ENCODE measurements at places on chromosomes 12 and 14.

GRCh38 chr14:60931218-60931617, 49.7 kb downstream of the TRMT5 start:
- no peak for DNase-seq

- DNase-seq = no peak
Measured at GRCh38 chr12:72493407-72493806, 221.2 kb downstream of the TRHDE start.

DNA sequence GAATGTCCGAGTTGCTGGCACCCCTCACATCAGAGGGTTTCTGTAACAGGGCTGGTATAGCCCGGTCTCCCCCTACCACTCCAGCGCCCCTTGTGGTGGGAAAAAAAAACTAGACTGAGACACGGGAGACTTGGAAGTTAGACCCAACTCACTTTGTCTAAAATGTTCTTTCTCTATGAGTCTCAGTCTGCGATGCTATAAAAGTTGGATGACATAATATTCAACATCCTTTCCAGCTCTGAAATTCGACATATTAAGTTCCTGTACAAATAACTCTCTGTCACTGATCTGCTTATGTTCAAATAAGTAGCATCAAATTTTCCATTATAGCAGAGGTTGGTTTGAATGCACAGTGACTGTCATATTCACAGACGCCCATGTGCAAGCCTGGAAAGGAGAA, 25.7 kb upstream of the TC2N start:
- DNase-seq = no peak

GRCh38 chr12:79560225-79560889, 130.4 kb downstream of the PAWR start:
- no peak for DNase-seq

- no peak for DNase-seq
Measured at GRCh38 chr12:700016-700415, 36.8 kb upstream of the NINJ2 start.

DNA sequence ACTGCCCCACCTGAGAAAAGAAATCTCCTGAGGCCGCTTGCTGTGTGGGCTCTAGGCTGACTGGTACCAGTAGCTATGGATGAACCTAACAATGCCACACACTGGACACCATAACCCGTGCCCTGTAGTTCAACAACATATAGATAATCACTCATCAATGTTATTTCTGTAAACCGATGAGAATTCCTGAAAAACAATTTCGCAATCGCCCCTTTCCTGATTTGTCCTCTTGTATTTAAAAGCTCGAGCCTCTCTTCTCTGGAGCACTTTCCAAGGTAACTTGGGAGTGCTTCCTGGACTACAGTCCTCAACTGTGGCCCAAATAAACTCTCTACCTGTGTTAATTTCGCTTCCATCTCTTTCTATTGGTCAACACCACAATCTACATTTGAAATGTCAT, 26.1 kb upstream of the PPP2R5C start:
- DNase-seq = no peak

GRCh38 chr12:71478270-71478669, 38.7 kb downstream of the LGR5 start:
- DNase-seq = no peak

DNA sequence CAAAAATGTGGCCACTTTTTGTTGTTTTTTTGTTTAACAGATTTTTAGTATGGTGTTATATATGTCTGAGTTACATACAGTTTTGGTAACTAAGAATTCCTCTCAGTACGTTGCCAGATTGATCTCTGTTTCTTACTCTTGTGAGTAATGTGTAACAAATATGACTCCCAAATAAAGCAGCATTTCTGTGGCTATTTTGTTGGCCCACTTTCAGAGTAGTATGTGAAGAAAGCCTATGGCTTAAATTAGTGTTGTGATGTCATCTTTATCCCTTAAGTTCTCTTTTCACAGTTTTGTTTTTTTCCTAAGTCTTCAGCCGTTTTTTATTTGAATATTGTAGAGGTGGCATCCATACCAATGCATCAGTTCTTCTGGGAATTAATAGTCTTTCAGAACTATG, 10.7 kb downstream of the PCNX4 start:
- no peak for DNase-seq

DNA sequence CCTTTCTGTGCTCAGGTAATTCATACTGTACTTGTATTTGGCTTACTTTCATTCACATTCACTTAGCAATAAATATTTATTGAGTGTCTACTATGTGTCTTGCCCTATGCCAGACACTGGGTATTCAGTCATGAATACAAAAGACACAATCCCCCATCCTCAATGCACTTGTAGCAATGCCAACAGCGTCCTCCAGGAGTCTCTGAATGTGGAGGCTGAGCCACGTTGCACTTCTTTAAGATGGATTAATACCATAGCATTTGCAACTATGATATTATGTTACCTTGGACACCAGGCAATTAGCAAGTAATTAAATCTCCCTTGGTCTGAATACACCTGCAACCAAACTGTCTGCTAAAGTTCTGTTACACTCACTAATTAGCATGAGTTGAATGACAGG, 58.8 kb downstream of the OTX2 start:
- DNase-seq = no peak

- peak; percentile 9 for DNase-seq
Measured at GRCh38 chr12:131066886-131067490, 113.3 kb downstream of the ADGRD1 start.

GRCh38 chr12:102009796-102010195, 52.0 kb downstream of the WASHC3 start:
- no peak for DNase-seq

DNA sequence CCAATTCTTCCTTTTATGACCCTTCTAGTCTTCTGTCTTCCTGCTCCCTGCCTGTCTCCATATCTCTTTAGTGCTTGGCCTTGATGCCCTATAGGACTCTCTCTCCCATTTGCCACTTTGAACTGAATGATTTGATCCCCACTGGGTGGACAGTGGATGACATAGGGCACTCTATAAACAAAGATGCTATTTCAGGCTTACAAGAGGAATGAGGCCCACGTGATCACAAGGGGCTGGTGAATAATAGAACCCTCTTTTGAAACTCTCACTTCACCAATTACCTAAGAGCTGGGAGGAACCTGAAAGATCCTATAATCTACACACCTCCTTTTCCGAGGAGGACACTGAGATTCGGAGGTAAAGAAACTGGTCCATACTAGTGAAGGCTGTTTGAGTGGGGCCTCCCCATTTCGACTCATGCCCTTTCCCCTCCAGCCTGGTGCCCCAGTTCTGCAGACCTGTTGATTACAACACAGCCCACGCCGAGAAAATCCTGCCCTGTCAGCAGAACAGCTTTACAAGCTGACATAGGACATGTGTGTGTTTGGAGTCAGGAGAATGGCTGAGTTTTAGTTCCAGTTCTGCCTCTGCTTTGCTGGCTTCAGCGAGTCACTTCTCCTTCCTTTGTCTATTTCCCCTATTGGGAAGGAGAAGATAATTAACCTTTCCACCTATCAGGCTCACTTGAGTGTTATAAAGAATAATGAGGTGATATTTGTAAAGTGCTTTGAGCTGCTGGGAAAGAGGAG, 400.3 kb downstream of the ZFP36L1 start:
- no peak for DNase-seq

GRCh38 chr12:123748661-123749060, 13.4 kb upstream of the DNAH10 start:
- no peak for DNase-seq

GRCh38 chr12:123167329-123167728, 16.4 kb upstream of the PITPNM2 start:
- DNase-seq = no peak

- DNase-seq = no peak
Measured at GRCh38 chr14:59107819-59108218, 80.6 kb upstream of the DAAM1 start.

Data from activated B cell treated with CpG ODN at 0.5 μM for 24 hours (primary cell).